Tongue (tissue), 3 donors: ENCODE measurements at places on chromosomes 5 and 9. TPM values are rescaled to one million over a fixed set of nuclear protein-coding genes. Genes with fewer than 3 reads are reported as not detected.

The ARL10 gene
- total RNA-seq, result 10.6 TPM

The AP3B1 gene
- total RNA-seq, result 47.6 TPM

The SPINK13 gene
- not detected for total RNA-seq

The C9orf50 gene
- not detected for total RNA-seq

The CAMK2A gene
- 42.6 TPM for total RNA-seq

The SOHLH1 gene
- total RNA-seq, result not detected

The ITK gene
- total RNA-seq, result 4.4 TPM

The CARTPT gene
- total RNA-seq, result not detected

The PRUNE2 gene
- 26.3 TPM for total RNA-seq

The NUTM2F gene
- total RNA-seq, result not detected

The GABRG2 gene
- total RNA-seq, result not detected

The SMU1 gene
- total RNA-seq, result 31.9 TPM

The C5orf47 gene
- total RNA-seq, result not detected

The ANKRD33B gene
- 8.1 TPM for total RNA-seq

The CCDC180 gene
- 7.8 TPM for total RNA-seq

The GLRA1 gene
- not detected for total RNA-seq

The C5 gene
- total RNA-seq, result 9.2 TPM

The PCDHB7 gene
- 3.3 TPM for total RNA-seq

The GPRIN1 gene
- total RNA-seq, result 0.72 TPM

The ADAMTSL2 gene
- 4.3 TPM for total RNA-seq

The LECT2 gene
- total RNA-seq, result not detected

The FYB1 gene
- total RNA-seq, result 9.0 TPM

The SHROOM1 gene
- total RNA-seq, result 2.9 TPM

The FCN2 gene
- not detected for total RNA-seq

The NR6A1 gene
- total RNA-seq, result 1.0 TPM

The HEMGN gene
- total RNA-seq, result 4.1 TPM

The SLC1A3 gene
- total RNA-seq, result 24.2 TPM

The CNTNAP3 gene
- total RNA-seq, result 18.9 TPM

The CPEB4 gene
- 90.0 TPM for total RNA-seq

The CORO2A gene
- total RNA-seq, result 2.9 TPM

The SLC34A1 gene
- total RNA-seq, result not detected

The PCA3 gene
- total RNA-seq, result 0.62 TPM

The ORM2 gene
- not detected for total RNA-seq

The SGCD gene
- total RNA-seq, result 169 TPM

The SYK gene
- 7.1 TPM for total RNA-seq

The SSBP2 gene
- 102 TPM for total RNA-seq

The EPB41L4B gene
- 5.8 TPM for total RNA-seq

The PKN3 gene
- 5.9 TPM for total RNA-seq

The ITGA2 gene
- total RNA-seq, result 26.1 TPM

The FUT7 gene
- total RNA-seq, result 0.10 TPM

The PAX5 gene
- 0.62 TPM for total RNA-seq

The PHF24 gene
- 0.31 TPM for total RNA-seq

The IPO11 gene
- 38.9 TPM for total RNA-seq
